D721Med (cell line): ENCODE measurements at places on chromosomes 4 and X.

GRCh38 chr4:145644699-145645098 is 25.5 kb downstream of the MMAA start:
- no peak for DNase-seq

DNA sequence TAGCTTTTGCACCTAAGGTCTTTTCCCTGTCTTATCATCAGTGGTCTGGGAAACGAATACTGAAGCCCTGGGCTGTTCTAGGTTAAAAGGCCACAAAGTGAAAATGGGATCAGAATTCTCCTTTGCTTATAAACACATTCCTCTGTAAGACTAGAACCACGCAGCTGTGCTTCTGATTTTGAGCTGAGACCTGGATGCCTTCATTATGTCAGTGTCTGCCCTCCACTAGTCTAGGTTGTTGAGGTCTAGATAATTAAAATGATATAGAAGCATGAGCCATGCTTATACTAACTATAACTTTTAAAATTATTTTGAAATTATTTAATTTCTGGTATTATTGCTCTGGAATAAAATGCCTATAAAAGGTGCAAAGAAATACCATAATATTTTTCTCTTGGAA is 403.9 kb downstream of the ADGRL3 start:
- no peak for DNase-seq

- DNase-seq = no peak
These were observed 213.6 kb downstream of the PALLD start for GRCh38 chr4:168710353-168710946.

DNA sequence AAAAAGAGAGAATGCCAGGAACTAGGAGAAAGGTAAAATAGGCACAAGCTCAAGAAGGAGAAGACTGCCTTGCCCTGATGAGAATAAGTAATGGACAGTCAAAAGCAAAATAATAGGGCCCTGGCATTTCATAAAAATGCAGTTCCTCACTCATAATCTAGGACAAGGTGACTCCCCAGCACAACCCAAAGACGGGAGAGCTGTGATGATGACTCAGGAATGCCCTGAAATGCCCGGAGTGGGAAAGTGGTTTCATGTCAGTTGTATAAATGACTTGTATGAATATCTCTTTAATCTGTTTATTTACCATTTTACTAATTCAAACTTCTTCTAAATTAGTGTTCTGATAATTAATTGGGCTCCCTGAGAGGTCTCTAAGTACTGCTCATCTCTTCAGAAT is 28.8 kb upstream of the SETD7 start:
- DNase-seq = no peak

GRCh38 chrX:39652336-39652735 is 445.4 kb downstream of the BCOR start:
- no peak for DNase-seq

DNA sequence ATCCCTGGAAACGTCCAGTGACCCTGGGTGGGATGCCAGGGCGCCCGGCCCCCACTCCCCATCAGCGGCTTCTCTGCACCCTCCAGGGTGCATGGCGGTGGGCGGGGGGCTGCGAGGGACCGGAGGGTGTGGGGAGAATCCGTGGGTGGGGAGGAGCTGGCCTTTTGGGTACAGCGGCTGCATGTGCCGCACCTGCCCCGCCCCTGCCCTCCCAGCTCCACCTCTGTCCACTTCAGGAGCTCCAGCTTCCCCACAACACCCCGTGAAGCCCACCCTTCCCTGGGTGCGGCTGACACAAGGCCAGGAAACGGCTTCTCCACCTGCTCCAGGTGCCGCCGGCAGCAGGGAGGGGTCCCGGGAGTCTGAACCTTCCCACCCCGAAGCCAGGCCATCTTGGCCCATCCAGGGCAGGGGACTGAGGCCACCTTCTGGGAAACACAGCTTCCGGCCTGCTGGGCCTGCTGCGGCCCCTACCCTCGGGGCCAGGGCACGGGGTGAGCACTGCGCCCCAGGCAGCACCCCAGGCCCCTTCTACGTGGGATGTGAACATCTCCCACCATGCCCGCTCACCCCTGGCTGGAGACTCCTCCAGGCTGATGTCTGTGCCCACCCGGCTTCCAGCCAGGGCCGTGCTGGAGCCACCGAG is 34.6 kb downstream of the CPLX1 start:
- DNase-seq = no peak

GRCh38 chr4:76001700-76002099 is 5.6 kb downstream of the CXCL9 start:
- DNase-seq = no peak

DNA sequence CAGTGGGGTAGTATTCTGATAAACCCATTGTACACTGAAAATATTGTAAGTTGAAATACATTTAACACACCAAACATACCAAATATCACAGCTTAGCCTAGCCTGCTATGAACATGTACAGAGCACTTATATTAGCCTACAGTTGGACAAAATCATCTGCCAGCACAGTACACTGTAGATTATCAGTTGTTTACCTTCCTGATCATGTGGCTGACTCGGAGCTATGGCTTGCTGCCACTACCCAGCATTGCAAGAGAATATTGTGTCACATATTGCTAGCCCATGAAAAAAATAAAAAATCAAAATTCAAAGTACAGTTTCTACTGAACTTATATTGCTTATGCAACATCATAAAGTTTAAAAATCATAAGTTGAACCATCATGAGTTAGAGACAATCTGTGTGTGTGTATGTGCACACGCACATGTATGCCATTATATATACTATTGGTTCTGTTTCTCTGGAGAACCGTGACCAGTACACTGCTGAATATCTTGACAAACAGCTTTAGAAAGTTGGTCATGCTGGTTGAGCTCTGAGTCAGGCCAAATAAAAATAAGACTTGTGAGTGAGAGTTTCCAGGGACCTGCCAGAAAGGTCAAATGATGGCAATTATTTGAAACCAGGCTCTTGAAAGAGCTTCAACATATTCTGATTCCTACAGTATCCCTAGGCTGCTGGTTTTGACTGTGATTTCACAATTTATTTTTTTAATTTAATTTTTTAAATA is 238.5 kb downstream of the PRR32 start:
- no peak for DNase-seq

DNA sequence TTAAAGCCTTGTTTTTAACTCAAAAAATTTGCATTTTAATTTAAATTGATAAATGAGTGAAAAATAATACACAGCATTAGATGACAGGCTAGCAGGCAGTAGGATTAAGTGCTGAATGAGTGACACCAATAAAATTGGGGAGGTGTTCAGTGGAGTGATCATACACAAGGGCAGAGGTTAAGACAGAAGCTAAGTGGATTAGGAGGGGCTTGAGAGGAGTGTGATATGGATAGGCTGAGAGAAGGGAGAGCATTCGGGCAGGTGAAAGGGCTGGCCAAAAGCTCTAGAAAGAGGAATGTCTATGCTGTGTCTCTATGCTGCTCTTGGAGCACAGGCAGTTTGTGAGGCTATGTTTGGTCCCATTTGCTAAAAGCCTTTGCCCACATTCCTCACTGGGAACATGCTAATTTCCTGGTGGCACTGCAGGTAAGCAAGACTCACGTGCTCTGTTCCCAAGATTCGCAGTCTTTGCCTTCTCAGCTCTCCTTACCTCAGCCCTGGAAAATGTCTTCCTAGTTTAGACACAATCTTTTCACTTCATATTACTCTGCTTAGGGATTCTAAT is 52.8 kb upstream of the CCSER1 start:
- DNase-seq = no peak

DNA sequence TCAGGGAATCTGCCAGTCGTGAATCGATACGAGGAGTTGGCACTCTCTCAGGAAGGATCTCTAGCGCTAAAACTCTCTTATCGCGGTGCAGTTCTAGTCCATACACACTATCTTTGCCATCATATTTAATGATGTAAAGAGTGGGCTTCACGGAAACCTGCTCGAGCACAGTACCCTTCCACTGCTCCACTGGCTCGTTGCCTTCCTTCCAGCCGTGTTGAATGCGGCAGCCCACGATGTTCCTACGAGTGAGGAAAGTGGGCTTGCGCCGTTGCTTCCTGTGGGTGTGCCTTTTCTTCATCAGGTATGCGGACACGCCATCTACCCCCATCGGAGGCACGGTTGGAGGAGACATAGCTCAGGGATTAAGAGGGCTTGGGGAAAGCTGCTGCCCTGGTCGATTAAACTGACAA is 661 bp downstream of the SPIN4 start:
- no peak for DNase-seq

- DNase-seq = no peak
These were observed 8.7 kb downstream of the ATP11C start for GRCh38 chrX:139924069-139924695.
